M059J (cell line): ENCODE measurements at places on chromosomes 3 and 15. TPM values are rescaled to one million over a fixed set of nuclear protein-coding genes. Genes with fewer than 3 reads are reported as not detected.

Gene CELF6
- total RNA-seq = not detected in 2 replicates

Gene CRTC3
- total RNA-seq = 8.0 and 12.0 TPM in 2 replicates

Gene DAZL
- total RNA-seq = not detected in 2 replicates

Gene CPN2
- not detected in 2 replicates for total RNA-seq

Gene ANKRD34C
- total RNA-seq = not detected in 2 replicates

Gene SYNPR
- not detected in 2 replicates for total RNA-seq

Gene CHST13
- total RNA-seq = not detected in 2 replicates

Gene CRTAP
- 280 and 301 TPM in 2 replicates for total RNA-seq
